ENCODE measurements at places on chromosomes 7 and 10.

DNA sequence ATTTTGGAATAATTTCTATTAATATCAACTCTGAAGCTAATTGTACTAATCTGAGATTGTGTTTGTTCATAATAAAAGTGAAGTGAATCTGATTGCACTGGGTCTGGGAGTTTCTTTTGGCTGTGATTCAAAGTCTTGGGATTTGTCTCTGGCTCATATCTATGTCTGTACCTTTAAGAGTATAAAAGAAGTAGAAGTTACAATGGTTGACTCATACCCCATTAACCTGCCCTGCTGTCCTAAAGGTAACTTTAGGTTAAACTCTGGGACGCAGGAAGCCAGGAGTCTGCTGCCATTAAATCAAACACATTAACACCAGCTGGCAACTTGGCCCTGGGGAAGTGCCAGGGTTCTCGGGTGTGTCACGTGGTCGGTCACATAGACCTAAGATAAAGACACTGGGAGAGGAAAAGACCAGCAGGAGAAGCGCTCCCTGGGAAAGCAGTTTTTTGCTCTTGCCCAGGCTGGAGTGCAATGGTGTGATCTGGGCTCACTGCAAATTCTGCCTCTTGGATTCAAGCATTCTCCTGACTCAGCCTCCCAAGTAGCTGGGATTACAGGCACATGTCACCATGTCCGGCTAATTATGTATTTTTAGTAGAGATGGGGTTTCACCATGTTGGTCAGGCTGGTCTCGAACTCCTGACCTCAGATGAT, 17.8 kb downstream of the SCD start:
- DNase-seq = no peak

DNA sequence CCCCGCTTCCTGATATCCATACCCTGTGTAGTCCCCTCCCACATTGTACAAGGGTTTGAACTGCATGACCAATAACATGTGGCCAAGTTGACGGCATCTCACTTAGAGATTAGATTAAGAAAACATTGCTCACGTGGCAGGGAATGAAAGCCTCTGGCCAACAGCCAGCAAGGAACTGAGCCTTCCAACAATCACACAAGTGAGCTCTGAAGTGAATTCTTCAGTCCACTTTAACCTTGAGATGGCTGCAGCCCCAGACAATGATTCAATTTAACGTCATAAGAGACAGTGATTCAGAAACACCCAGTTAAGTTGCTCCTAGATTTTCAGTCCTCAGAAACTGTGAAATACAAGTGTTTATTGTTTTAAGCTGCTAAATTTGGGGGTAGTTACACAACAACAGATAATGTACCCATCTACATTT, 165.9 kb upstream of the PLXNA4 start:
- no peak for DNase-seq

GRCh38 chr7:23462846-23463245, 7.4 kb downstream of the IGF2BP3 start:
- no peak for DNase-seq

DNA sequence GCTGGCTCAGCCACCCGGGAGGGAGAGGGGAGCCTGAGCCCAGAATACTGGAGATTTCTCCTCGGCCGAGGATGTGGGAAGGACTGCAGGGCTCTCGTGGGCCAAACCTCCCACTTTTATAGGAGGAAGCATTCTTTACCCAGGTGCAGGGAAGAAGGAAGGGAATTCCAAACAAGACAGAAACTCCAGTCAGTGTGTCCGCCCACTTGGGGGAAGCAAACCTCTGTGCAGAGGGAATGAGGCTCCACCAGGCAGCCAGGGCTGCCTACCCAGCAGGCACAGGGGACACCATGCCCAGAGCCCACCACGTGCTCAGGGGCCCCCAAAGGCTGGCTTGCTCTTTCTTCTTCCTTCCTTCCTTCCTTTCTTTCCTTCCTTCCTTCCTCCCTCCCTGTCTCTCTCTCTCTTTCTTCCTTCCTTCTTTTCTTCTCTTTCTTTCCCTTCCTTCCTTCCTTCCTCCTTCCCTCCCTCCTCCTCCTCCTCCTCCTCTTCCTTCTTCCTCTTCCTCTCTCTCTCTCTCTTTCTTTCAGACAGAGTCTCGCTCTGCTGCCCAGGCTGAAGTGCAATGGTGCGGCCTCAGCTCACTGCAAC, 15.4 kb upstream of the FZD9 start:
- DNase-seq = no peak

GRCh38 chr10:133186416-133187090, 26.5 kb downstream of the KNDC1 start:
- no peak for DNase-seq
